ENCODE measurements at places on chromosomes 4 and X.

GRCh38 chrX:41711021-41711667 lies 12.8 kb upstream of the GPR82 start:
- DNase-seq, result no peak

DNA sequence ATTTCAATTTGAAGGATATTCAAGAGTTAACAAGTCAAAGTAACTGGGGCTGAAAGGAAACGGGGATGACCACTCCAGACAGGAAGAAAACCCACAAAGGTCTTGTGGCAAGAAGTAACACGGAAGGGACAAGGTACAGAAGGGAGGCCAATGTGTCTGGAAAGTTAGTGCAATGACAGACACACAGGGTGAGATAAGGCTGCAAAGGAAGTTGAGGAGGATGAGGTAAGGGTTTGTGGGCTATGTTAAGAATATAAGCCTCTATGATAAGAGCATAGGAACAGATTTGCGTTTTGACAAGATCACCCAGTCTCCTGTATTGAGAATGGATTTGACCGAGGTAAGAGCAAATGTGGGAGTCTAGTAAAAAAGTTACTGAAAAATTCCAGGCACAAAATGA lies 21.9 kb upstream of the EMCN start:
- DNase-seq, result no peak

GRCh38 chrX:18676050-18676449 lies 4.1 kb upstream of the RS1 start:
- DNase-seq, result no peak

DNA sequence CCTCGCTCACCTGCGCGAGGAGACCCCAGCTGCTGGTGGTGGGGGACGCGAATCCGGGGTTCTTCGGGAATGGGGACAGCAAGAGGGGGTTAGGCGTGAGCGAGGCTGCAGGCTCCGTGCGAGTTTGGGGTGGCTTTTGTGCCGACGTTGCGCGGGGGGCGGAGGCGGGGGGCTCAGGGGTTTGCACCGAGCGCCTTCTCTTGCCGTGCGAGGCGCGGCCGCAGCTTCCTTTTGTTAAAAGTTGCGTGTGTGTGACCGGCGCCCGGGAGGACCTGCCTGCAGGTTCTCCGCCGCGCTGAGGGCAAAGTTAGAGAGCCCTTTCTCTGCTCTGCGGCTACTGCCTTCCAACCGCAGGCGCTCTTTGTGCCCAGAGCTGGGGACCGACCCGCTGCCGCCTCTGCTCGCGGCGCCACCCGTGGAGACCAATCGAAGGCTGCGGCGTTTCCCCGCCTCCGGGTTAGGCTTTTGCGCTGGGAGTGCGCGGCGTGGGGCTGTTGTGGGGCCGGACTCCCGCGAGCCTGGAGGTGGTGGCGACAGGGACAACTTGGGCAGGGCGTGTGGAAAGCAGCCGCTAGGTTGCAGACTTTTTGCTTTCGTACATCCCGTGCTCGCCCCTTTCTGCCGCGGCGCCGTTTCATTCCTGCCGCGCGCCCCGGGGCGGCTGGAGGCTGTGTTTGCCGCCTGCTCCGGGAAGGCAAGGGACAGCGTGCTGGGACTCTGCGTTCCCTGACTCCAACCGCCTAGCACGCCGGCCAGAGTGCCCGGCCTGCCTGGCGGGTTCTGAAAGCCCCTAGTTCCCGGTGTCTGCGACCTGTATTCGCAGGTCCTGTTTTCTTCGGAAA lies 716 bp downstream of the KIT start:
- peak; percentile 78 for DNase-seq

- no peak for DNase-seq
Observed at GRCh38 chr4:73139245-73139644, 69.7 kb upstream of the COX18 start.

- peak; percentile 58 for DNase-seq
Observed at GRCh38 chr4:118086344-118086743, 52.1 kb downstream of the NDST3 start.

DNA sequence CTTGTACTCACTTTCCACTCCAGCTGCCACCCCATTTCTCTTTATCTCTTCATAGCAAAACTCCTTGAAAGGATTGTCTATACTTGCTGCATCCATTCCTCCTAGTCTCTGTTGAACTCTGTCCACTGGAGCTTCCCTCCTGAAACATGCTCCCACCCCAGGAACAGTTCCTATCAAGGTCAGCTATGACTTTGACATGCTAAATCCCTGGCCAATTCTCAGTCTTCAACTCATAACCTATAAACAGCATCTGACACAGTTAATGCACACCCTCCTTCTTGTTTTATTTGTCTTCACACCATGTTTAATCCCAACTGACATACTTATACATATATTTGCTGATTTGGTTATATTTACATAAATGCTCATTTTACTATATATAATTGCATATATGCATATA lies 47.8 kb downstream of the SPARCL1 start:
- no peak for DNase-seq

- DNase-seq, result peak; percentile 35
Observed at GRCh38 chr4:26235500-26235899, 85.3 kb upstream of the RBPJ start.

GRCh38 chr4:153501578-153501977 lies 35.4 kb downstream of the TMEM131L start:
- no peak for DNase-seq

- no peak for DNase-seq
Observed at GRCh38 chrX:47313056-47313455, 57.3 kb upstream of the ZNF157 start.

DNA sequence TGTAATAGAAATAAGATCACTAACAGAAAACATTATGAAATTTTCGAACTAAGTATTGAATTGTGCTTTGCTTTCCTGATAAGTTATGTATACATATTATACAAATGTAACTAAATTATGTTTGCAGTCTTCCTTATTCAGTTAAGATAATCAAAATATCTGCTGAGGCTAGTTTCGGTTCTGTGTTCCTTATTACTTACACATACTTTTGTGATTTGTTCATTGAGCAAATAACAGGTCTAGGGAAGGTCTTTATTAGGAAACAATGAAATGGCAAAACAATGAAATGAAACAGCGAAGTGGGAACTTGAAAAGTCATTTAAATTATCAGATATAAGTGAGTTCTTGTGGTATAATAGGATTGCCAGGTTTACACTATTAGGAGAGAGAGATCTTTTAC lies 352.4 kb downstream of the GRIA2 start:
- DNase-seq, result no peak

GRCh38 chrX:6227453-6227835 lies 1.2 kb downstream of the NLGN4X start:
- no peak for DNase-seq

DNA sequence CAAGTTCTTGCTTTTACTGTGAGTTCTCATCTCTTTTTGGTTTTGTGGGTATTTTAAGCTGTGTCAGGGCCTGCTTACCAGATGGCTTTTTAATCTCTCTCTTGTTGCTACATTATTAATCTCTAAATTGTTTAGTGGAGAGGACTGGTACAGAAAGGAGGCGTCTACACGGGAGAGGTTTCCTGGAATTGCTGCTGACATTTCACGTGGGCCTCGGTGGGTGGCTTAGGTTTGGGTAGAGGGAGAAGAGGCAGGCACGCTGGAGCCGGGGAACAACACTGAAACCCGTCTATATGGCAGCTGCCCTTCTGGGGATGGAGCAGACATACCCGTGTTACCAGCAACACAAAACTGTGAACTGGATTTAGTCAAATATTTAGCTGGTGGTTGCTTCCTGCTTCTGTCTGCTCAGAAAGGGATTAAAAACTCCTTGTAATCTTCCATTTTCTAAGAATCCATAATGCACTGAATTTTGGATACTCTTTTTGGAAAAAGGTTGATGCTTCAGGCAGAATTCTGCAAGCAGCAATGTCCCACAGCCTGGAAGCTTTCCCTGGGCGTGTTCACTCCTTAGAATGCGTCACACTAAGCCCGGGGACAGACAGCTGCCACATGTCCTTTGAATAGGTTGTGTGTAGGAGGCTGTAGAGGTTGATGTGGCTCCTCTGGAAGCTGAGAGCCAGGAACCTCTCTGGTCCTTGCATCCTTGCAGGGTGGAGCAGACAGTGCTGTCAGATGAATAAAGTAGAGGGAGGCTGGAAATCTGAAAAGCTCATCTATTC lies 199.8 kb upstream of the GATB start:
- DNase-seq, result no peak

- peak; percentile 24 for DNase-seq
Observed at GRCh38 chrX:9163214-9163709, 129.3 kb upstream of the FAM9B start.

GRCh38 chr4:31682796-31683195 lies 962.6 kb downstream of the PCDH7 start:
- DNase-seq, result no peak

DNA sequence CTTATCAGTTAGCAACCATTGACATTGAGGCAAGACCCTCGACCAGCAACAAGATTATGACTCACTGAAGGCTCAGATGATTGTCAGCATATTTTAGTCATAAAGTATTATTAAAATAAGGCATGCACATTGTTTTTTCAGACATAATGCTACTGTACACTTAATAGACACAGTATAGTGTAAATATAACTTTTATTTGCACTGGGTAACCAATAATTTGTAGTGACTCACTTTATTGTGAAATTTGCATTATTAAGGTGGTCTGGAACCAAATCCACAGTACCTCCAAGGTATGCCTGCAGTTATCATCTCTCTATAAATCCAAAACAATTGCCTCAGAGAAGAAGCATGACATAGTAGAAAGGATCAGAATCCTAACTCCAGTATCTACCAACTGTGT lies 330.1 kb upstream of the SMIM31 start:
- DNase-seq, result no peak

DNA sequence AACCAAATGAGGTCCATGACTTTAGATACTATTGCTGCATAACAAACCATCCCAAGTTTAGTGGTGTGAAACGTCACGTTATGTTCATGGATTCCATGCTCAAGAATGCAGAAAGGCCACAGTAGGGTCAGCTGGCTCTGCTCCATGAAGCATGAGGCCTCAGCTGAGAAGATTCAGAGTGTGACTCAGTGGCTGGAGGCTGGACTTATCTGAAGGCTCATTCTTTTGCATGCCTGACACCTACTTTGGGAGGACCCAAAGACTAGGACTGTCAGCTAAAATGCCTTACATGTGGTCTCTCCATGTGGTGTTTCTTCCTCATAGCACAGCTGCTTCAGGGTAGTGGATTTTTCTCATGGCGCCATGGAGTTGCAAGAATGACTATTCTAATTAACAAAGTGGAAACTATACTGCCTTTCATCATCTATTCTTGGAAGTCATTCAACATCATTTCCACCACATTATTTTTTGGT lies 11.5 kb upstream of the CCDC149 start:
- DNase-seq, result peak; percentile 97

DNA sequence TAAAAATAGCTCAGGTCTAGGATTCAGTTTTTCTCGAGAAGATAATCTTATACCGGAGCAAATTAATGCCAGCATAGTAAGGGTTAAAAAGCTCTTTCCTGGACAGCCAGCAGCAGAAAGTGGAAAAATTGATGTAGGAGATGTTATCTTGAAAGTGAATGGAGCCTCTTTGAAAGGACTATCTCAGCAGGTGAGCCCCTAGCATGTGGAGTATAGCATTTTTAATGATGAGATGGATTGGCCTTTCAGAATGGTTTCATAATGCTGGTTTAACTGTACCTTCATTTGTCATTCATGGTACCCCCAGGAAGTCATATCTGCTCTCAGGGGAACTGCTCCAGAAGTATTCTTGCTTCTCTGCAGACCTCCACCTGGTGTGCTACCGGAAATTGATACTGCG lies 79.4 kb downstream of the SLC10A6 start:
- DNase-seq, result no peak

GRCh38 chr4:33013282-33013681 lies 2293.1 kb downstream of the PCDH7 start:
- DNase-seq, result no peak

DNA sequence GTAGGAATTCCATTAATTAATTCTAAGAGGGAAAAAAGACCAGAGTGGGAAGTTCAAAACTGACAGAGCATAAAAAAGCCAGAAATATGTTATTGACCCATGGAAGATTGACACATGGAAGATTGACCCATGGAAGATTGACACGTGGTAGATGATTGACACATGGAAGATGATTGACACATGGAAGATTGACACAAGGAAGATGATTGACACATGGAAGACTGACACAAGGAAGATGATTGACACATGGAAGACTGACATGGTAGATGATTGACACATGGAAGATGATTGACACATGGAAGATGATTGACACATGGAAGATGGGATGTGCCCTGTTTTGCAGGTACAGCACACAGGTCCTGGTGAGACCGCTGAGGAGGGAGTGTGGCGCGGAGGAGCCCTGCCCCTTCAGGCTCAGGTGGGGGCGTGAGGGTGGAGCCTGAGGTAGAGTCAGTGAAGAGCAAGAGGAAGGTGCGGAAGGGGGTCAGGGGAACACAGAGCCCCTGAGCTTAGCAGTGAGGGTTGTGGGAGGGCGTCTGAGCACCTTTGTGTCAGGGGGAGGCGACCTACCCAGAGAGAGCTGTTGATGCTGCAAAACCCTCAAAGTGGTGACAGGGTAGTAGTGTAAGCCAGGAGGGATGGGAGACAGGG lies 15.8 kb upstream of the PDE6B start:
- DNase-seq, result no peak

DNA sequence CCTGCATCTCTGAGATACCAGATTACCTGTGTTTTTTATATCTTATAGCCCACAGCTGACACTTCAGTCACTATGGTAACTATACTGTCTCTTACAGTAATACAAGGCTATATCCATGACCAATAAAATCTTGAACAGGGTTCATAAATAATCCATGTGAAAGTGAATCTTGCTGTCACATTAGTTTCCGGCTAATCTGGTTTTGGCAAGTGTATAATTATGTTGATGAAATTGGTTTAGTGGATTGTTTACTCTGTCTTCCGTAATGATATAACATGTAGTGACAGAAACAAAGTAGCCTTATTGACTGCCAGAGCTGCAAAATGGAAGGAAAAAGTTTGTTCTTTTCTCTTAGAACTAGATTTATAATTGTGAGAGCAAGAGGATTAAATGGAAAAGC lies 686.6 kb upstream of the PABPC4L start:
- DNase-seq, result no peak

GRCh38 chrX:118271775-118272174 lies 74.1 kb upstream of the WDR44 start:
- no peak for DNase-seq

DNA sequence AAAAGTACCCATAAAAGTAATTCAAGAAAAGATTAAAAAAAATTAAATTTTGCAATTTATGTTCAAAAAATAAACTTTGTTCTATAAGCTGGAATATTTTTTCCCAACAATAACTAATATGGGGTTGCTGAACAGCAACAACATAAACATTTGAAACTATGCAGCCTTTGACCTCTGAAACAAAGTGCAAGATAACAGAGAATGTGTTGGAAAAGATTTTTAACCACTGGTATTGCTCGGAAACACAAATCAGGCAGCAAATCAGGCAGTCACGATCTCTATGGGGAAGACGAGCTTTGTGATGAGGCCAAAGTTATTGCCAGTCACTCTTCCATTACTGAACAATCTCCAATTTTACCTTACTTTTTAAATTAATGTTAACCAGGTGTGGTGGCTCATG lies 332.1 kb downstream of the PABPC4L start:
- DNase-seq, result no peak

GRCh38 chr4:112956484-112956896 lies 93.0 kb upstream of the ANK2 start:
- DNase-seq, result no peak

GRCh38 chr4:102569200-102569599 lies 68.0 kb downstream of the NFKB1 start:
- peak; percentile 18 for DNase-seq

- no peak for DNase-seq
Observed at GRCh38 chrX:96692454-96692853, 7.8 kb downstream of the DIAPH2 start.

GRCh38 chrX:150486011-150486410 lies 82.4 kb upstream of the MTM1 start:
- DNase-seq, result peak; percentile 48
